Fibroblast of the aortic adventitia (primary cell): ENCODE measurements at places on chromosomes 13 and 19. TPM values are rescaled to one million over a fixed set of nuclear protein-coding genes. Genes with fewer than 3 reads are reported as not detected.
A peak's percentile ranks its signal among the peaks of the same experiment; 100 is the strongest.

Gene TRPC4
- total RNA-seq = 1.2 and 5.5 TPM in 2 replicates

Gene KLK3
- total RNA-seq = not detected in 2 replicates

Gene HNRNPL
- 122 and 254 TPM in 2 replicates for total RNA-seq

Gene GIPC1
- total RNA-seq = 93.5 and 119 TPM in 2 replicates

Gene ITGBL1
- total RNA-seq = 167 and 301 TPM in 2 replicates

Gene LPAR2
- 0.33 and 1.1 TPM in 2 replicates for total RNA-seq

Gene ADGRE3
- not detected in 2 replicates for total RNA-seq

Gene MAB21L1
- total RNA-seq = 3.7 TPM in 1 of 2 replicates, not detected in the other

DNA sequence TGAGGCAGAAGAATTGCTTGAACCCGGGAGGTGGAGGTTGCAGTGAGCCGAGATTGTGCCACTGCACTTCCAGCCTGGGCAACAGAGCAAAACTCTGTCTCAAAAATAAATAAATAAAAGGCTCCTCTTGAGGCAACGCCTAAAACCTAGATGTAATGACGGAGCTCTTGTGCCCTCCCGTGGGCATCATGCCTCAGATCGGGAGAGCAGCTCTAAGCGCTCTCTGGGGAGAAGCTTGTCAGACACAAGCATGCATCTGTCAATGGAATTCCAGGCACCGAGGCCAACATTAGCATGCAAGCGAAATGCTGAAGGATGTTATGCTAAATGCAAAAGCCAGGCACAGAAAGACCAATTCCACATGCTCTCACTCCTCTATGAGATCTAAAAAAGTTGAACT, 45.6 kb upstream of the MRI1 start:
- DNase-seq = peak; percentile 89

DNA sequence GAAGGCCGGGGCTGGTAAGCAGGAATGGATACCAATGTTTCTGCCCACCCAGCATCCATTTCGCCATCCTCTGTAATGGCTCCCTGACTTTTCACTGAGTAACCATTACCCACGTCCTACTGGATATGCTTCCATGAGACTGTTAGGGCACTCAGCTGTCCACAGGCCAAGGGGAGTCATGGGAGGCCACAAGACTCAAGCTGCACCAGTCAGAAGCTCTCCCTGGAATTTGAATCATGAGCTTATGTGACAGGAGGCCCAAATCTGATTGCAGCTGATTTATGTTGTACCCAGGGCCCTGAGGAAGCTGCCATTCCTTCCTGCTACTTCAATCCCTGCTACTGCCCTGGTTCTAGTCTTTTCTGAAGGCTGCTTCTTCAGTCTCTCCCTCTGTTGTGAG, 28.3 kb downstream of the DEDD2 start:
- DNase-seq = no peak

DNA sequence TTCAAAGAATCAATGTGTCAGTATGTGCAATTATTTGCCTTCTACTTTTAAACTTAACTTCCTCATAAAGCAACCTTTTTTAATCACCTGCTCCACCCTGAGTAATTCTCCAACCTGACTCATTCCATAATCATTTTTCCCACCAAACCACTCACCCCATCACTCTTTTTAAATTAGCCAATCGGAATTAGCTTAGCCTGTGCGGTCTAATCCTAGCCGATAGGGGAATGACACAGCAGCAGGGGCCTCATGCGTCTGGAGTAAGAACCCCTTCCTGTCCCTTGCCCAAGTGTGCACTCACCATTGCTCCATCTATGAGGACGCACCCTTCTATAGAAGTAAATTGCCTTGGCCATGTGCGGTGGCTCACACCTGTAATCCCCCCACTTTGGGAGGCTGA, 27.4 kb upstream of the ZNF83 start:
- DNase-seq = no peak

GRCh38 chr19:35433448-35433847, 14.6 kb upstream of the FFAR2 start:
- no peak for DNase-seq

DNA sequence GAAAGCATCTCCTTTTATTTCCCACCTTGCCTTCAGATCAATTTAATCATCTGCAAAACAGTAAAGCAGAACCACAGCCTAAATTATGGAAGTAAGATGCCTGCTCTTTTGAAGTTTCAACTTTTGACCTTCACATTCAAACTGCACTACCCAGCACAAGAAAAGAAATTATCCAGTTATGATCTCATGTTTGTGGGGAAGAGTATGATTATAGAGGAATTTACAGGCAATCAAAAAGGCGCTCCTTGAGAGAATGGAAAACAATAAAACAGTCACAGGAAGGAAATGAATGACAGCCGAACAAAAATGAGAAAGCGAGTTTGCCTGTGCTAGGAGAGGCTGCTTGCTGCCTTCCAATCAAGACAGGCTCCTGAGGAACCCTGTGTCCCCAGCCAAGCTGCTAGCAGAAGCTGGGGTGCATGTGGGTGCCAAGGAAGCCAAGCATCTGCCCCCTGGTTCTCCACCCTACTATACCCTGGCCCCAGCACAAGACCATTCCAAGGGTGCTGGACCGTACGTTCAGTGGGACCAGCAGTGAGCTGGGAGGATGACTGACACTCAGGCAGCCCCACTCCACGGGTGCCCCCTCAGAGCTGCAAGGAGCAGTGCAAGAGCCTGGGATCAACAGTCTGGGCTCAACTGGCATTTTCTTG, 47.8 kb downstream of the PEPD start:
- DNase-seq = peak; percentile 32

- no peak for DNase-seq
Measured at GRCh38 chr19:8254286-8255001, 45.3 kb downstream of the CERS4 start.

GRCh38 chr13:51665456-51665855, 81.2 kb downstream of the WDFY2 start:
- DNase-seq = no peak

- DNase-seq = peak; percentile 66
Measured at GRCh38 chr13:52345048-52345447, 60.9 kb downstream of the THSD1 start.

GRCh38 chr19:34667349-34668076, 9.4 kb downstream of the SCGB2B2 start:
- DNase-seq = peak; percentile 44

DNA sequence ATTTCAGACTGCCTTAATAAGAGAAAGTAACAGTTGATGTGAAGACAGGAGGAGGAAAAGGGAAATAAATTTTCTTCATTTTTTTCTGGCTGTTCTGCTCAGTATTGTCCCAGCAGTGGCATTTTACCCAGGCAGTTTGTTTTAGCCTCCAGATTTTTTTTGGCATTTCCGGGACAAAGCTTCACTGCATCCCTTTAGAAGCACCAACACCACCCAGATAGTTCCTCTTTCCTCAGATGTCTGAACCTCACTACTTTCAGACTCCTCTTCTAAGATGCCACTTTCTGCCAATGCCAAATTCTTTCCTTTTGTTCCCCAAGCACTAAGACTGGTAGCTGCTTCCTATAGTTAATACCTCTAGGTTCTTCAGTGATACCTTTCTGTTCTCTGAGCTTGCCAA, 480.1 kb upstream of the SLC10A2 start:
- DNase-seq = no peak

- peak; percentile 81 for DNase-seq
Measured at GRCh38 chr13:21232196-21232595, 55.7 kb downstream of the MRPL57 start.

- no peak for DNase-seq
Measured at GRCh38 chr13:94988654-94989053, 276.3 kb upstream of the SOX21 start.

- DNase-seq = no peak
Measured at GRCh38 chr19:49862391-49863253, 4.8 kb downstream of the PNKP start.

DNA sequence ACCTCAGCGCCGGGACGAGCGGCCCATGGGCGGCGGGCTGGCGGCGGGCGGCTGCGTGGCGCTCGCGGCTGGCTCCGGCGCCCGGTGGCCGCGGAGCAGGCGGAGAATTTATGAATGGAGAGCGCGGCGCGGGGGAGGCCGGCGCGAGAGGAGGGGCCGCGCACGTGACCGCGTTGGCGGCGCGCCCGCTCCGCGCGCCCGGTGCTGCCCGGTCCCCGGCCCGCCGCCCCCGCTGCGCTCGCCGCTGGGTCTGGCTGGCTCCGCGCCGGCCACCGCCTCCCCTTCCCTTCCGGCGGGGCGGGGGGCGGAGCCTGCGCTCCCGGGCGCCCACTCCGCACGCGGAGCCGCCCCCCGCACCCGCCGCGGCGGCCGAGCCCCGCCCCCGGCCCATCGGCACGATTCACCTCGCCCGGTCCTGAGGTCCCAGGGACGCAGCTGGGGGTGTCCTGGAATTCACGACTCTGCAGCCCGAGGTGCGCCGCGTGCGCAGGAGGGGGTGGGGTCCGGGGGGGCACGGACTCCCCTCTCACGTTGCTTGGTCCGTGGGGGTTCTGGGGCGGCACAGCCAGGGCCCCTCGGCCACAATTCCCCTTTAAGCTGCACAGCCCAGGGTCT, at the start of gene CBARP:
Gene CBARP, minus strand, starts transcription at position 252 of the 615 bp plus-strand sequence. CDS start 1,905 bp downstream, outside the sequence.
- no peak for DNase-seq
